ENCODE measurements at places on chromosomes 3 and 15.

GRCh38 chr3:150662410-150663200, 41.1 kb downstream of the ERICH6 start:
- DNase-seq, result no peak

DNA sequence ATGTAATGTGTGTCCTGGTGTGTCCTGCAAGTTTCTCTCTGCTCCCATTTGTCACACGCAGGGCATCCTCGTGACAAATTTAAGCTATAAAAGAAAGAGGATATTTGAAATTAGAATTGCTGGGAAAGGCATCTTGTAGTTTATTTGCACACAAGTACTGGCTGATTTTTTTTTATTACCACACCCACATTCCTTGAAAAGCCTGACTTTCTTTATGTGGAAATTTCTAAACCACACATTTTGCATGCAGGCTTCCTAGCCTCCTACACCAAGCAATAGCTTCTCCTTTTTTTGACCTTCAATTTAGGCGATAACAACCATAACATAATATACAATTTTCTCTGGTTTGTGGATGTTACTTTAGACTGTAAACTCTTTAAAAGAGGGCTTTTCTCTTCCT, 126.1 kb downstream of the SERPINI1 start:
- no peak for DNase-seq

- no peak for DNase-seq
These were observed 26.0 kb downstream of the FBXW12 start for GRCh38 chr3:48397767-48398681.

GRCh38 chr3:187741403-187742350, 3.6 kb downstream of the BCL6 start:
- no peak for DNase-seq

- DNase-seq, result no peak
These were observed 215.6 kb upstream of the AZI2 start for GRCh38 chr3:28564211-28564610.

DNA sequence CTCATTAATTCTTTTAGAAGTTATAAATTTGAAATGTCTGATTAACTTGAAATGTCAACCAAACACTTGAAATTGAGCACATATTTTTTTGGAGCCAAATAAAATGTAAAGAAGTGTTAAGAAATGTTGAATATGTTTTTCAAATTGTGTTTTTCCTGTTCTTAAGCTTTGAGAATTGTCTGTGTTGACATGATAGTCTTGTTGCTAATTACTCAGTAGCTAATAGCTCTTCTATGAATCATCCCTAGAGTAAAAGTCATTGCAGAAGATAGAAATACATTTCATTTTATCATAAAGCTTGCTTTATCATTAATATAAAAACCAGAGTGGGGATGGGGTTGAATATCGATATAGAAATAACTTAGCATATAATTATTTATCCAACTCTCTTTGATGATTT, 41.9 kb upstream of the ABHD10 start:
- DNase-seq, result no peak

DNA sequence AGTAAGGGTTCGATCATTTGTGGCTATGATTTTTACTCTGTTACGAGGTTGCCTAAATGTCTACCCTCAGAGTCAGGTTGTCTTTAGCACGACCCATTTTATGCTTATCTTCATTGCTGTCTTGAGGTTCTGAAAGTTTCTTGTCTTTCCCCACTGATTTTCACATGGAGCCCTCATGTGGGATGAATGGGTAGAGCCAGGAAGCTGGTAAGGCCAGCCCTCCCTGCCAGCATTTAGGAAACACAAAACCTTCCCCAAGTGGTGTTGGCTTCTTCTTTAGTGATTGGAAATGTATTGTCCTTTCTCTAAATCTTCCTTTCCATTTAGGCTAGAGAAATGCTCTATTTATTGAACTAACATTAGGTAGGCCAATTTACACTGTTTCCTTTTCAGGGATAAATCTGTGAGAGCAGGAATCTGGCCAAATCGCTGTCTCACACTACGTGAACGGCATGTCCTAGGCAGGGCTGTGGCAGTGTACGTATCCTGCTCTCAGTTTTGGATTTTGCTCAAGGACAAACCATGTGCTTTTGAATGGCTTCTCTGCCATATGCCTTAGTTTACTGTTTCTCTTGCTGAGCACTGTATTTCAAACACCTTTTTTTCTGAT, 43.7 kb downstream of the MYZAP start:
- no peak for DNase-seq

GRCh38 chr3:13851997-13852637, 27.8 kb downstream of the WNT7A start:
- no peak for DNase-seq

All from activated CD8-positive, alpha-beta memory T cell treated with anti-CD3 and anti-CD28 coated beads for 1 hour (primary cell).